ENCODE measurements at places on chromosomes 2 and 18.

DNA sequence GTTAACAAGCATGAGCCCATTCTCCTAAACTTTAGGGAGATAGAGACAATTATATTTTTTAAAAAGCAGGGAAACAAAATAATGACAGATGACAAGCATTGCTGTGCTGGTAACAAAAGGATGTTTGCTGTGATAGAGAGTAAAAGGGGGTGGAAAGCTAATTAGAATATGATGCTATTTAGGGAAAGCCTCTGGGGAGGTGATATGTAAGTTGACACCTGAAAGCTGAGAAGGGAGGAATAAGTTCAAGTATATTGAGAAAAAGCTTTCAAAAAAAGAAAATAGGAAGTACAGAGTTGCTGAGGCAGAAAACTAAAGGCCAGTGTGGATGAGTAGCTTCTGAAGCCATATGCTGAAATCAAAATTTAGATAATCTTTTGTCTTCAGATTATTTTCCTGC, 565.2 kb upstream of the NRXN1 start:
- no peak for DNase-seq

DNA sequence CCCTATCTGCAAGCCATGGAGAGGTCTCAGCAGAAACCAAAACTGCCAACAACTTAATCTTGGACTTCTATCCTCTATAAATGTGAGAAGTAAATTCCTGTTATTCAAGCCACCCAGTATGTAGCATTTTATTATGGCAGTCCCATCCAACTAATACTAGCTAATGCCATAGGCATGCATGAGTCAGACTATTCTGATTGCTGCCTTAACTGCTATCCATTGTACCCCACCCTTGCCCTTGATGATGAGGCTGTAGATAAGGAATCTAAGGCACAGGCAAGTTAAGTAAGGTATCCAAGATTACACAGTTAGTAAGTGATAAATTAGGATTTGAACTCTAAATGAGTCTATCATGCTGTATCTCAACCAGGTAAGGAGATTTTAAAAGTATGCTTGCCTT, 223.0 kb downstream of the UBE2E3 start:
- no peak for DNase-seq

GRCh38 chr2:152394326-152394725, 59.4 kb downstream of the FMNL2 start:
- no peak for DNase-seq

DNA sequence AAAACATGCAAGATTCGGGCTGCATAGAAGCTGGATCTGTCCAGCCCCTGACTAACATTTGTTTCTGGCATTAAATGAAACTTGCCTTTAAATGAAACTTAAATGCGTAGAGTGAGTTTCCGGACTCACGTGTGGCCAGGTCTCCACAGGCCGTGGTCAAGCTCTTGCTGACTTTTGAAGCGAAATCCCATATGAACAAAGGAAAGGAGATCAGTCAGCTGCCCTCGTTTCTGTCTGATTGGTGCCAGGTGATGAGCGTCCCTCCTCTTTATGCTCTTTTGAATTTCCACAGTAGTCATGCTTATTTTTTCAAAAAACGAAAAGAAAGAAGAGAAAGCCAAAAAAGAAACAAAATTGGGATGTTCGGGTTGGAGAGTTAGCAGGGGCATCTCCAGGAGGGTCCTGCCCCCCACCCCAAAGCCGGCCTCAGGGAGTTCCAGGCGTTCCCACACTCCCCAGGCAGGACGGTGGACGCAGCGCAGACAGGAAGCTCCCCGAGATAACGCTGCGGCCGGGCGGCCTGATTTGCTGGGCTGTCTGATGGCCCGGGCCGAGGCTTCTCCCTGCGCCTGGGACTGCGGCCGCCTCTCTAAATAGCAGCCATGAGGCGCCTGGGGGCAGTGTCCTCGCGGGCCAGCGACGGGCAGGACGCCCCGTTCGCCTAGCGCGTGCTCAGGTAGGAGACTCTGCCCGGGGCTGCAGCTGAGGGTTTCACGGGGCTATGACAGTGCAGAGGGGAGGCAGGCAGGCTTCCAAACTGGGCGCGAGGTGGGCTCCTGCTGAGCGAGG, at the start of gene COLEC11:
COLEC11 (plus strand) TSS at position 620 of the 789 bp plus-strand sequence. CDS start 9,229 bp downstream, outside the sequence.
- peak; percentile 52 for DNase-seq

- DNase-seq: peak; percentile 64
Measured at GRCh38 chr2:102010902-102011301, 19.1 kb downstream of the IL1R2 start.

GRCh38 chr18:61954096-61954746, 61.4 kb upstream of the RNF152 start:
- DNase-seq: peak; percentile 40

DNA sequence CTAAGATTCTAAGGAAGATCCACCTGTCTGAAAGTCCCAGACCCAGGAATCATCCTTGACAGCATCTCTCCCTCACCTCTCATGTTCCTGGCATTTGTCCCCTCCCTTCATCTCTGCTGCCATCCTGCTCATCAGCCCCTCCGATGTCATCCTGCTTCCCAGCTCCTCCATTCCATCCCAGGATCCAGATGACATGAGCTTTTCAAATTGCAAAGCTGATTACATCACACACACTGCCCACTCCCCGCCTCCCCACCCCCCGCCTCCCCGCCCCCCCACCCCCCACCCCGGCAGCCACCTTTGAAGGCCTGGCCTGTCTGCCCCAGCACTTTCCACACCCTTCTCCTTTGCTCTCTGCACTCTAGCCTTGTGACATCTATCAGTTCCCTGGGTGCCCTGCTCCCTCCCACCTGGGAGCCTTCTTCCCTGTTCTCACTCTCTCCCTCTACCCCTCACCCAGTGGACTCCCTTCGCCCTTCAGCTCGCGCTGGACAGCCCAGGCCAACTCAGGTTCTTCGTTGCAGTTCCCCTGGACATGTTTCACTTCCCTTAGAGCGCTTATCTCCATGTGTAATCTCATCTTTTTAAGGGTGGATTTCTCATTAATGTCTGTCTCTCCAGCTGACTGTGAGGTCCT, 61.6 kb downstream of the DNMT3A start:
- no peak for DNase-seq

DNA sequence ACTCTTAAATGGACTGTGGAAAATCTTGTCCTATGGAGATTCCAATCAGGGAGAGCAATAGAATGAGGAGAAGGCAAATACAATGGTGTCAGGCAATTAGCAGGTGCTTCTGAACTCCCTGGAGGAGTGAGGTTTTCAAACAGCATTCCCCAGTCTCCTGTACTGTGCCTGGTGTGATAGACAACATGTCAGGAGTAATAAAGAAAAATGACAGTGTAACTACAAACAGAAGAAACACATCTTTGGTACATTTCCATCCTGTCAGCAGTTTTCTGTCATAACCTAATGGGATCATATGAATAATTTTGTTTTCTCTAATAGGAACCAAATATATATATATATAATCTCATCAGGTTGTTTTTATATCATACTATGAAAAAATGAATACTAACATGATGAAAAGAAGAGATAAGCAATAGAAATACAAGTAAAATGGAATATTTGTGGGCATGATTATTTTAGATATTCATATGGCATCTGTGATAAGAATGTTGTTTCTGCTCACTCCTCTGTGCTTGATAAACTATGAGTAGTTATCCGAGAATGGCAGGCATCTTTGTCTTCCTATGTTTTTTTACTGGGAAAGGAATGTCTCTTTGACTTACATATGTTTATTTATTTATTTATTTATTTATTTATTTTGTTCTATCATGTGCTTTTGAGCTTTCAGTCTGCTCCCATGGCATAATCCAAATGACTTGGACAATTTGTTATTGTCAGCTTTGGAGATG, 441.7 kb downstream of the TXNL1 start:
- no peak for DNase-seq

DNA sequence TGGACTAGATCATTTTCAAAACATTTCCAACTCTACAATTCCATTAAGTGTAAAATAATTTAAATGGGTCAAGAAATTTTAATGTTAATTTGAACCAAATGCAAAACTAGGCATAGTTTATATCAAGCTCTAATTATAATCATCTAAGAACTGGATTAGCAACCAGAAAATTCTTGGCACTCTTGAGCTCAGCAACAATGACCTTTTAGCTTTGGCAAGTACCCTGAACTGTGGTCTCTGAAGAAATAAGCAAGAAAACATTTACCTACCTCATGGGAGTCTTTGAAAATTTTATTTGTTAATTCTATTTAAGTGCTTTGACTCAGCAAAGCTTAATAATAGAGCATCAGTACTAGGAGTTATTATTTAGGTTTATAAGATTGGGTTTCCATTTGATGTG, 313.2 kb downstream of the SATB2 start:
- no peak for DNase-seq

GRCh38 chr2:65931056-65931455, 498.7 kb upstream of the SPRED2 start:
- DNase-seq: no peak

DNA sequence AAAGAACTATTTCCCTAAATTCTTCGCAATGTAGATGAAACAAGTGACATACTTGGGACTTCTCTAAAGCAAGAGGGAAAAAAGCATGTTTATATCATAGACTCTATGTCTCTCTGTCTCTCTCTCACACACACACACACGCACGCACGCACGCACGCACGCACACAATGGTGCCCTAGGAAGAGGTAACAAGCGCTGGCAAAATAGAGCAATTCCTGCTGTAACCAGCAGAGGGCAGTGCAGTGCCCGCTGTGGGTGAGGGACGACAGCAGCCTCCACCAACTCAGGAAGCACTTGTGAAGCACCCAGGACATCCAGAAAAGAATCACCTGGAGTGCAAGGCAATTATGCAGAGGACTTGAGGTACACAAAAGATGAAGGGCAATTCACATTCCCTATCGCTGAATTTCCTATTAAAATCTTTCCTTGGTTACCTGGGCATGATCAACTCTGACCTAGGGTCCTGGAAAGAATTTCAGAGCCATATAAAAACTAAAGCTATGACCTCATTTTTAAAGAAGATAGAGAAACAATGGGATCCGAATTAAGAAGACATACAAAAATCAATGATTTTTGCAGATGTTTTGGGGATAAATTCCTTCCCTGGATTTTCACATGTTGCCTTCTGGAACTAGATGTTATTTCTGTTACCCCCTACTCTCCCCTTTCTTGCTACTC, 166.4 kb downstream of the PDE11A start:
- DNase-seq: peak; percentile 50

DNA sequence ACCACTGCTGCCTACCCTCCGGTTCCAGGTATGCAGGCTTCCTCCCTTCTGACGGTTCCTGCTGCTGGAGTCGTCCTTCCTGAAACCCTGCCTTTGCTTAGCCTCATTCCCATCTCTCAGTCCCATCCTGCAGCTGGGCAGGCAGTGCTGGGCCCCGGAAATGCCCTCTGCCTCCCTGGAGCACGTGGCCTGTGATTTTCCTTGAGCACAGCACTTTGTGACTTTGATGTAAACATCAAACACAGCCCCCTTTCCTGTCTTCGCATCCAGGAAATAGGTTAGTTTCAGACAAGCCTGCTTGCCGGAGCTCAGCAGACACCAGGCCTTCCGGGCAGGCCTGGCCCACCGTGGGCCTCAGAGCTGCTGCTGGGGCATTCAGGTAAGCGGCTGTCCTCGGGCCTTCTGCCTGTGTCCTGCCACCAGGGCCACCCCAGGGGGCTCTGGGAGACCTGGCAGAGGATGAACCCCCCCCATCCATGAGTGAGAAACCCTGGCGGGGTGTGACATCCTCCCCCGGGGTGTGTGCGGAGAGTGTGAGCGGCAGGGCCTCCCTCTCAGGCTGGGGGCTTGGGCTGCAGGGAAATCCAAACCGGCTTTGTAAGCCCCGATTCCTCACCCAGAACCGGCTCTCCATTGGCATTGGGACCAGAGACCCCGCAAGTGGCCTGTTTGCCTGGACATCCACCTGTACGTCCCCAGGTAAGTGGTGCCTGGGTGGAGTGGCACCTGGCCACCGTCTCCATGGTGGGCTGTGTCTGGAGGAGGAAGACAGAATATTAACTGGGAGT, at the start of gene ZAP70:
ZAP70 (plus strand) TSS at position 281 of the 788 bp plus-strand sequence. CDS start 10,461 bp downstream, outside the sequence.
- DNase-seq: no peak

DNA sequence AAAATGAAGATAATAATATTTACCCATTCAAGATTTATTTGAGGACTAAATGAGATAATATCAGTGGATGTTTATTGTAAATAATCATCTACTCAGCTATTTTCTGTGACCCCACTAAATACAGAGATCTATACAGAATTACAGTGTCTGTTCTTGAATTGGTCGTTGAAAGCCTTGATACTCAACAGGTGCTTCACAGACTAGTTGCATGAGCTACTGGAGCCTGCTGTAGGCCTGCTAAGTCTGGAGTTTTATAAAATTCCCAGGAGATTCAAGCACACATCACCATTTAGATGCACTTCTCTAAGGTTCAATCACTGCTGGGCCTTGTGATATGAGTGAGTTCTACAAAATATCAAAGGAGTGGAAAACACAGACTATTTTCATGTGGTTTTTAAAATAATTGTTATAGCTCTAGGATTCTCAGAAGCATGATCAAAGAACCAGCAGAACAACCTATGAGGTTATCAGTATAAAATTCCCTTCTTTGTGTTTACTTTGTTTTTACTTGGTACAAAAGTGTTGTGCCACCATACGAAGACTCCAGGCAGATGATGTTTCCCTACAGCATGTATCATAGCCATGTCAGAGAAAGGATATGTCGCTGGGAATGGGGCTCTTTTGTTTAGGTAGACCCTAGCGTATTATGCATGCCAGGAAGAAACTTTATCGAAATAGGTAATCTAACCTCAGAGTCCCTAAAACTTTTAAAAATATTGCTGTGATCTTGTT, 7.1 kb downstream of the SULT1C4 start:
- no peak for DNase-seq

DNA sequence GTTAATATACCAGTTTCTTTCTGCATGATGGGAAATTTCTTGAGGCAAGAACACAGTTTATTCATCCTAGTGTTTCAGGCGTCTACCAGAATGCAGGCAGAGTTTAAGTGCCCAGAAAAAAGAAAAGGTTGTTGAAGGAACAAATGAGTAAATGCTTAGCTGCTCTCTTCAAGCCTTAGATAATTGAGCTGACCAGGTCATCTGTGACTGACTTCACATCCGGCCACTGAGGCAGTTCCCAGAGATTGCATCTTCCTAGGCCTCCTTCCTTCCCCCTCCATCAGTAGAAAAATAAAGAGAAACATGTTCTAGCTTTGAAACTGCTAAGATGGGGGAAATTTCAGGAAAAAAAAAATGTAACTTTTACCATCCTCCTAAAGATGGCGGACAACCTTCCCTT, 9.4 kb upstream of the TMEM163 start:
- no peak for DNase-seq

DNA sequence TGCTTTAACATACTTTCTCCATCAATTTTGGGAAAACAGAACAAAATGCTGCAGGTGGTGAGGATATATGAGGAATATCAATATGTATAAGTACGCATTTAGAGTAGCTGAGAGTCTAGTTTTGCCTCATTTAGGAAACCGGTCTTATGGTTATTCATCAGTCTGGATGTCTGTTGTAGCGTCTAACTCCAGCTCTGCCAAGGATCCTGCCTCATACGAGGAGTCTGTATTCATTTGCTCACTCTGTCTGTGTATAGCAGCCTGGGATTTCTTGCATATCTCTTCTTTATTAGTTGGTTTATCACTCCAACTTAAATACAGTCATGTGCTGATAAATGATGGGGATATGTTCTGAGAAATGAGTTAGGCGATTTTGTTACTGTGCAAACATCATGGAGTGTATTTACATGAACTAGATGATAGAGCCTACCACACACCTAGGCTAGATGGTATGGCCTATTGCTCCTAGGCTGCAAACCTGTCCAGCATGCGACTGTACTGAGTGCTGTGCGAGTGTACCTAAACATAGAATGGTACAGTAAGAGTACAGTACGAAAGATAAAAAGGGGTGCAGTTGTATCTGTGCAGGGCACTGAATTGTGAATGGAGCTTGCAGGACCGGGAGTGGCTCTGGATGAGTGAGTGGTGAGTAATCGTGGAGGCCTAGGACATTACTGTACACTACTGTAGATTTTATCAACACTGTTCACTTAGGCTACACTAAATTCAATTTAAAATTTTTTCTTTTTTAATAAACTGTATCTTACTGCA, 148.1 kb downstream of the ZNF407 start:
- DNase-seq: peak; percentile 78
